Activated naive CD8-positive, alpha-beta T cell treated with anti-CD3 and anti-CD28 coated beads, Interleukin-2, amount 50 U/mL, for 16 hours (primary cell): ENCODE measurements at places on chromosomes 7 and 10.

- no peak for DNase-seq
These were observed 9.2 kb upstream of the DDIT4 start for GRCh38 chr10:72264536-72264935.

DNA sequence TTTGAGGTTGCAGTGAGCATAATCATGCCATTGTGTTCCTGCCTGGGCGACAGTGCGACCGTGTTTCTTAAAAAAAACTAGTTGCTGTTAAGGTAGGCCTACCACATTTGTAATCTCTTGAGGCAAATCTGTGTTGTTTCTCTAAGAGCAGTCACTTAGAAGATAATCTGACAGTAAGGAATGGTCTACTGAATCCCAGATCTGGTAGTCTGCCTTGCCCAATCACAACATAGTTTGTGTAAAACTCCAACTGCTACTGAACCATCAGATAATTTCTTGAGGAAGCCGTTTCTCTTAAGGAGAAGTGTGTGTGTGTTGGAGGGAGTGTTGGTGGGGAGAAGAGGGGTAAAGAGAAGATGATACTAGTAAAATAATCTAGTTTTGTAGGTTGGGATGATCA is 5.0 kb downstream of the NRF1 start:
- DNase-seq = no peak

DNA sequence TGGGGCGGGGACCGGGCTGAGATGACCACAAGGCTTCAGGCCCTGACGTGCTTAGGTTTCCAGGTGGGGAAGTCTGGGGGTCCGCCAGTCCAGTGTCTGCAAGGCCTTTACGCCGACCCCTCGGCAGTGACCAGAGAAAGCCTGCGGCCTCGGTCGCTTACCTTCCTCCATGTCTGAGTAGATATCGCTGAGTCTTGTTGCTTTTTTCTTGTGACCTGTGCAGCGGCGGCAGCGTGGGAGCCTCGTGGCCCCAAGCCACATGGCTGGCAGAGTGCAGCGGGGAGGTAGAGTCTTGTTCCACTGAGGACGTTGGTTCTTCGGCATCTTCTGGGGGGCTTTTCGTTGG is 329 bp downstream of the NOLC1 start:
- peak; percentile 23 for DNase-seq

DNA sequence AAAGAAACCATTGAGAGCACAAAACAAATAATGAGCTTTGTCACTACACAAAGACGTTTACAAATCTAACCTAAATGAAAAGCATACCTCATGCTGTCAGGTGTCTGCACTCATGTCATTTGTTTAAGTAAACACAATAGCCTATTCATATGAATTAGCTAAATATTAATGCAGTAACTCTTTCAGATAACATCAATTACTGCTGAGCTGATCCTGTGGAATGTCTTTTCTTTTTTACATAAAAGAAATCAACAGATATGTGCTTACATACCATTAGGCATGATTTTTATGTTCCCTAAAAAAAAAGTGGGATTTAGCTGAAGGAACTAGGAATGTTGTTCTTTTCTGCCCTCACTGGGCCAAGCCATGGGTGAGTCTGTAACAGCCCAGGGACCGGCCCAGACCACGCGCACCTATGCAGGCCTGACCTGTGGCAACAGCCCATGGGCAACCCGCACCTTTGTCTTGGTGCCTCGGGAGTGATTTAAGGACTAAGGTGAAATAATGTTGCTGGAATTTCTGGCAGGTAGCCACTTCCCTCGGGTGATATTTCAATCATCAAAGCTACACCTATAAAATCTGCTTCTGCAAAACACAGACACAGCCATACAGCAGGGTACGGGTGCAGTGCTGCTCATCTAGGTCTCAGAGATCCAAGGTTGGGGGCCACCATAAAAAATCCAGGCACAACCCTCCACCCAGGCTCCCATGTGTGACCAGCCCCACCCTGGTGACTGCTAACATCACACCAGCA is 44.6 kb downstream of the FGFR2 start:
- no peak for DNase-seq

DNA sequence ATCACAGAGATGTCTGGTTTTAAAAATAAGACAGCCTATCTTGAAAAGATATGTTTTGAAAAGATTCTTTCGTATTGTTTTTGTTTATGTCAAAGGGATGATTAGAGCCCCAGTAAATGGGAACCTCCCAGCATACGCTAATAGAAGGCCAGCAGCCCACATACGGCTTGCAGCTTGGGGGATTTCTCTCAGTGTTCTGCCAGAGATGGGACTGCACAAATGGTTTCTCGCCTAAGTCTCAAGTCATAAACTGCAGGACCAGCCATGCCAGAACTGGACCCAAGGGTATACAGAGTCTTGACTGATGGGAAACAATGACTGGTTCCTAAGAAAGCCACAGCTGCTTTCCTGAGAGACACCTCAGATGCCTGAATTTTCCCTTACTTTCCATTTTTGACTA is 306.9 kb upstream of the DGKB start:
- DNase-seq = no peak

DNA sequence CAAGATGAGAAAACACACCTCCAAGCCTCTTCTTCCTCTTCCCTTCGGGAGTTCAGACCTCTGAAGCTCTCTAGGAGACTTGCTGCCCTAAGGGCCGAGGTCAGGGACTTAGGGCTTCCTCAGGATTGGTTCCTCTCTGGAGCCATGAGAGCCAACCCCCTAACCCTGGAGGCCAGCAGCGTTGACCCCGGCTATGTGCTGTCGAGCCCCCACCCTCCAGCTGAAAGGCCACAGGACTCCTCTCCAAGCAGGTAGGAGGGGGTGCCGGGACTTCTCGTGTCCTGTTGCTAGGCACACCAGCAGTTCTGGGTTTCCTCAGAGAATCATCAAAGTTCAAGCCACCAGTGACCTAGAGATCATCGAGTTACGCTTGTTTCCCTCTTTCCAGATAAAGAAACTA is 87.4 kb downstream of the ARHGAP22 start:
- DNase-seq = no peak

DNA sequence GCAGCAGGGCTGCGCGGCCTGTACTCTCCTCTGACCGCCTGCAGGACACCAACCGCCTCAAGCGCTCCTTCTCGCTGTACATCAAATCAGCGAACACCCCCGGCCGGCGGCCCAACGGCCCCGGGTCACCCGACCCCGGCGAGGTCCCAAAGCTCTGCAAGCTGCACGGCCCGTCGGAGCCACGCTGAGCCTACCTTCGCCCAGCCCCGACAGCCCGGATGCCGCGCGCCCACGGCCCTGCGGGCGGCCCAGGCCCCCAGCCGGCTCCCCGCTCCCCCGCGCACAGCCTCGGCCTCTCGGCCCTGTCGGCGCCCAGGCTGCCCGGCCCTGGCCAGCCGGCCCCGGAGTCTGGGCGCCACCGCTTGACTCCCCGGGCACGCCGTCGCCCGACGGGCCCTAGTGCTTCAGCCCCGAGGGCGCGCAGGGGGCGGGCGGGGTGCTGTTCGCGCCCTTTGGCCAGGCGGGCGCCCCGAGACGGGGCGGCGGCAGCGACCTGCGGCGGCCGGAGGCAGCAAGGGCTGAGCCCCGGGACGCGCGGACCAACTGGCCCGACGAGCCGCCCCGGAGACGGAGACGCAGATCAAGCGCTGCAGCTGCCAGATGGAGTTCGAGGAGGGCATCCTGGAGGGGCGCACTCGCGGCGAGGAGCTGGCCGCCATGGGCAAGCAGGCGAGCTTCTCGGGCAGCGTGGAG is 11.1 kb upstream of the SEC24C start:
- DNase-seq = no peak

- DNase-seq = no peak
These were observed 460.1 kb downstream of the MAGI2 start for GRCh38 chr7:78993341-78993740.

DNA sequence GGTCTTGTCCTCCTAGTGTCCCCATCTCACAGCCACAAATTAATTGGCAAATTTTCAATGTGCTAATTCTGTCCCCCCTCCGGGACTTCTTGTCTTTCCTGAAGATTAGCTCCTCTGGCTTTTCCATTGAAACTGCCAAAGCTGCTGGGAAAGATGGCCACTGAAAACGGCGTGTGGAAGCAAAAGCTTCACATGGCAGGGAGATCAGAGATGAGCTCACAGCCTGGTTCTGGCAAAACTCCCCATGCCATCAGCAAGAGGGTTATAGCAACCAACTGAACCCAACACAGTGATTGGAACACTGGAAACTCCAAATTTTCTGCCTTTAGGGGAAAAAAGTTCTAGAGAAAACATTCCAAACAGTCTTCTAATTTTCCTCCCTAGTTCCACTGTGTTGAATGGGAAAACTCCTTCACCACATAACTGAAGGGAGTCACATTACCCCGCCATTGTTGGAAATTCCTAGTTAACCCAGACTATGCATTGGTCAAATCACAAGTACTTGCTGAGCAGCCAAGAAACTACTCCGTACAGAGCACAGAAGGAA is 37.0 kb downstream of the NRAP start:
- DNase-seq = no peak

GRCh38 chr7:84800846-84801245 is 386.0 kb downstream of the SEMA3D start:
- DNase-seq = no peak

GRCh38 chr10:117441812-117442443 is 66.7 kb upstream of the PDZD8 start:
- DNase-seq = no peak

DNA sequence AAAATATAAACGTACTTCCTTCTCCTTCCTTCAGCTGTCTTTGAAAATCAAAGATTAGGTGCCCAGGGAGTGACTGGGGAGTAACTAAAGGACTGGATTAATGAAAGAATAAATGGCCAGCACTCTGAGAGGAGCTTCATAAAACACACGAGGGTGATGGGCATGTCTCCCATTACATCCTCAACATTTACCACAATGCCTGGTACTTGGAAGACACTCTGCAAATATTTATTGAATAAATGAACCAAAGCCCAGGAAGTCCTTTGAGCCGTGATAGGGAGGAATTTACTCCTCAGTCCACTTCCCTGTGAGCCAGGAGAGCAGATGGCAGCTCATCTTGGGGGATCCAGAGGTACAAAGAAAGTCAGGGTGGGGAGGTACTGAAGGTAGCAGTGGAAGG is 96.3 kb downstream of the RAB11FIP2 start:
- DNase-seq = no peak

DNA sequence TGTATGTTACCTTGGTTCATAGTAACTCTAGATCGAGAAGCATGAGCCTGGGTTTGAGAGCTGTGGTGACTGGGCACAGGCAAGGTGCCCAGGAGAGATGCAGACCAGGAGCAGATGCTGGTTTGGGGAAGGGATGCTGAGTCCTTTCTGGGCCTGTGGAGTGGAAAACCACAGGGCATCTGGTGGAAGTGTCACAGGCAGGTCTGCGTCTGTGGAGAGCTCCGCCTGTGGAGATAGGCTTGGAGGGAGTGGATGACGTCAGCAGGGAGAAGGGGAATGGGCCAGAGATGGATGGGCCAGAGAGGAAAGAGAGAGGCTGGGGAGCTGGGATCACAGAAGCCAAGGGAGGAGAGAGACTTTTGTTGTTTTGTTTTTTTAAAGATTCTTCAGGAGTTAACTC is 14.8 kb downstream of the CYP26A1 start:
- DNase-seq = no peak
